Smooth muscle cell of trachea (primary cell): ENCODE measurements at places on chromosomes 13 and 19. TPM values are rescaled to one million over a fixed set of nuclear protein-coding genes. Genes with fewer than 3 reads are reported as not detected.

The IL4I1 gene
- total RNA-seq = 1.0 and 1.3 TPM in 2 replicates

The PTGER1 gene
- total RNA-seq = 5.4 and 5.6 TPM in 2 replicates

The CCDC8 gene
- 29.8 and 34.2 TPM in 2 replicates for total RNA-seq

The SLC15A1 gene
- total RNA-seq = under 0.01 TPM in 2 replicates

The MEIS3 gene
- total RNA-seq = 27.1 and 61.9 TPM in 2 replicates

The FOXA3 gene
- not detected in 2 replicates for total RNA-seq

The PEAK3 gene
- total RNA-seq = not detected in 2 replicates

The USHBP1 gene
- 0.15 TPM in 1 of 2 replicates, not detected in the other for total RNA-seq
